ENCODE measurements at places on chromosomes 13 and 19. TPM values are rescaled to one million over a fixed set of nuclear protein-coding genes. Genes with fewer than 3 reads are reported as not detected.

- H3K27me3 ChIP-seq, result peaks cover 14% of the 10 kb centered on the region
- no peak for DNase-seq
- H3K4me1 ChIP-seq, result peaks cover 8% of the 10 kb centered on the region
- no peaks in the 10 kb centered on the region for H3K36me3 ChIP-seq
- no peak overlapping the region for H3K4me3 ChIP-seq
These were observed 3.0 kb downstream of the ATP1A3 start for GRCh38 chr19:41991025-41991424.

Gene WDR62
- total RNA-seq, result 0.78 TPM

Gene TPTE2
- total RNA-seq, result not detected

DNA sequence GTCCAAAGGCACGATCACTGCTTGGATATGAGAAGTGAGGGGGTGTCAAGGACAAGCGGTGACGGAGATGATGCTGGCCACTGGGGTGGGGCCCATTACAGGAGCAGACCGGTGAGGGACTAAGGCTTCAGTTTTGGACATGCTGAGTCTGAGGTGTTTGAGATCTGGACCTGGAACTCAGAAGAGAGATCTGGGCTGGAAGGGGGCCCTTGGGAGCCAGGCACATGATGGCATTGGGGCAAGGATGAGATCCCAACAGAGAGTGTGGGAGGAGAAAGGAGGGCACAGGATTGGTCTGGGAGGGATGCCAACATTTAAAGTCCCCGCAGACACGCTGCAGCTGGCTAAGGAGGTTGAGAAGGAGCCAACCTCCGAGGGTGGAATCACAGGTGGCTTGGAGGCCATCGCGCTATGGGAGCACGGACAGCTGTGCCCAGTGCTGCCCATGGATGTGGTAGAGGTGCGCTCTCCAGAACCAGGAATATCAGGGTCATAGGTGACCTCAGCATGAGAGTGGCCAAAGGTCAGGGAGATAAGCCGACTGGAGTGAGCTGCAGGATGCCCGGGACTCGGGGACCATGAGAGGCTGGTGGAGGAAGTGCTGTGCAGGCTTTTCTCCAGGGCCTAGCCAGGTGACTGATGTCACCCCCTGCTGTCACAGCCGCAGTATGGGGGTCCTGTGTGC lies 21.8 kb downstream of the DHRS12 start:
- DNase-seq, result no peak
- no peaks in the 10 kb centered on the region for H3K36me3 ChIP-seq
- H3K27ac ChIP-seq, result no peak overlapping the region
- peaks cover 10% of the 10 kb centered on the region for H3K4me1 ChIP-seq
- H3K4me3 ChIP-seq, result no peak overlapping the region

GRCh38 chr13:75736173-75736572 lies 100.0 kb downstream of the LMO7 start:
- H3K36me3 ChIP-seq, result no peaks in the 10 kb centered on the region
- no peaks in the 10 kb centered on the region for H3K27me3 ChIP-seq
- DNase-seq, result no peak
- H3K4me3 ChIP-seq, result no peak overlapping the region
- no peak overlapping the region for H3K27ac ChIP-seq
- H3K4me1 ChIP-seq, result no peaks in the 10 kb centered on the region

DNA sequence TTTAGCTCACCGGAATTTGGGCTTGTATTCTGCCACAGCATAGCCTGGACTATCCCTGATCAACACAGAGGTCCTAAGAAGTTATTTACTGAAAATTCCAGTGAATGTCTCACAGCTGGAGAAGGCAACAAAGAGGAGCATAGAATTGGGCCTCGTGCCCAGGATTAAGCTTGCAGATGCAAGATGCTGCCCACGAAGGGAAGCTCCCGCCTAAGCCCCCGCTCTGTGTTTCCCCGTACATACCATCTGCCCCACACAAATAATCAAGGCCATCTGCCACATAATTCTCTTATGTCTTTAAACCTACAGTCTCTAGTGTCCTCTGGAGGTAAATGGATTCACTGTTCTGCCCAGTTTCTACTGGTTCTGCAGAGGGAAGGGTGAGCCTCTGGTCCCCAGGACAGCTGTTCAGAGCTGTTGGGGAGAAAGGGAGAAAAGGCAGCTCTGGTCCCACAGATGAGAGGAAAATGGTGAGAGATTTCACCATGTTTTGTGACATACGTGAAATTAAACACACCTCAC lies 7.4 kb upstream of the TPP2 start:
- H3K27ac ChIP-seq, result no peak overlapping the region
- H3K4me1 ChIP-seq, result peaks cover 7% of the 10 kb centered on the region
- H3K4me3 ChIP-seq, result no peak overlapping the region
- no peaks in the 10 kb centered on the region for H3K27me3 ChIP-seq
- no peaks in the 10 kb centered on the region for H3K36me3 ChIP-seq

Gene SCAMP4
- total RNA-seq, result 69.5 TPM

GRCh38 chr19:50509366-50509765 lies 1.6 kb downstream of the JOSD2 start:
- H3K4me3 ChIP-seq, result no peak overlapping the region
- H3K27ac ChIP-seq, result no peak overlapping the region
- no peaks in the 10 kb centered on the region for H3K36me3 ChIP-seq
- DNase-seq, result no peak

- H3K27ac ChIP-seq, result no peak overlapping the region
- H3K4me3 ChIP-seq, result no peak overlapping the region
- H3K4me1 ChIP-seq, result no peaks in the 10 kb centered on the region
- H3K36me3 ChIP-seq, result no peaks in the 10 kb centered on the region
- DNase-seq, result peak; percentile 34
These were observed 39.0 kb upstream of the WASF3 start for GRCh38 chr13:26518451-26518959.

Gene COG3
- 44.6 TPM for total RNA-seq

Gene BLOC1S3
- 9.1 TPM for total RNA-seq

Gene ZNF121
- 37.3 TPM for total RNA-seq

DNA sequence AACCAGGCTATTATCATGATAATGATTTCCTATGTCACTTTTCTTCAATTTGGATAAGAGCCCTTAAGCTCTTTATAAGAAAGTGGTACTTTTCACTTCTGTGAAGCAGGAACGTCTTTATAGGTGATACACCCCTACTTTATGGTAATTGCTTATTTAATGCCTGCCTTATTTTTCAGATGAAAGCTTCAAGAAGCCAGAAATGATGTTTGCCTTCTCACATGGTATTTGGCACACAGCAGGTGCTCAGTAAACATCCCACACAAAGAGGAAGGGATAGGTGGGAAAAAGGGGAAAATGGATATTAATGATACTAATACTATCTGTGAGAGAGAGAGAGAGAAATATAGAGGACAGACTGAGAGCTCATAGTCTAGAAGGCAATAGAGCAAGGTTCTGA lies 29.0 kb upstream of the WASF3 start:
- H3K4me1 ChIP-seq, result no peaks in the 10 kb centered on the region
- DNase-seq, result no peak
- no peak overlapping the region for H3K27ac ChIP-seq
- H3K4me3 ChIP-seq, result no peak overlapping the region
- H3K36me3 ChIP-seq, result no peaks in the 10 kb centered on the region

Gene PEX11G
- 3.3 TPM for total RNA-seq

DNA sequence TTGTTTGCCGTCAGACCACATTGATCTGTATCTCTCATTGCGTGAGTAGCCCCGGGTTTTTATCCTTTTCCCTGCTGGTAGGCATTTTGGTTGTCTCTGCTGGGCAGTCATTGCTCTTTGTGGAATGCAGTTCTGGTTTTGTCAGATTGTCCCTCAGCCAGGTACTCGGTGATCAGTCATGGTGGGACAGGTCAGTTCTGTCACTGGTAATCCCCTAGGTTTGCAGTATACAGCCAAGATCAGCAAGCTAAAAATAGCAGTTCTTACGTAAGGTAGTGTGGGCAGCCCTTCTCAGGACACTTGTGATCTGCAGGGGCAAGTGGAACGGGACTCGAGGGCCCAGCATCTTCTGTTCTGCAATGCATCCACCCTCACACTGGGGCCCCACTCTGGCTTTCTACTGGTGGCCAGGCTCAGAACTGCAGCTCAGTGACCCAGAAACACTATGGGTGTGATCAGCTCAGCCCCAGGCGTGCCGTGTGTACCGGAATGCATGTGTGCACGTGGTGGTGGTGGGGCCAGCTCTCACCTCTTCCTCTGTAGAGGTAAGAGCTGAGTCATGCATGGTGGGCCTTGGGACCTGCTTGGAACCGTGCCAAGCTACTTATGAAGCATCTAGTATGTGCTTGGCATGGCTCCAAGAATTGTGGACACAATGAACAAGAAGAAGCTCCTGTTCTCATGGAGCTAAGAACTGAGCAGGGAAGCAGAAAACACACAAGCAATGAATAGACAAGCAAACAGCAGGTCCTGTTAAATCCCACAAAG lies 6.3 kb downstream of the PLEKHF1 start:
- H3K4me1 ChIP-seq, result peaks cover 52% of the 10 kb centered on the region
- H3K4me3 ChIP-seq, result no peak overlapping the region
- peak overlapping the region; percentile 44 for H3K27ac ChIP-seq
- peaks cover 17% of the 10 kb centered on the region for H3K36me3 ChIP-seq
- peak; percentile 81 for DNase-seq
- H3K27me3 ChIP-seq, result no peaks in the 10 kb centered on the region

GRCh38 chr19:5202553-5202952 lies 138.1 kb downstream of the PTPRS start:
- H3K36me3 ChIP-seq, result no peaks in the 10 kb centered on the region
- H3K4me3 ChIP-seq, result no peak overlapping the region
- H3K27ac ChIP-seq, result no peak overlapping the region

DNA sequence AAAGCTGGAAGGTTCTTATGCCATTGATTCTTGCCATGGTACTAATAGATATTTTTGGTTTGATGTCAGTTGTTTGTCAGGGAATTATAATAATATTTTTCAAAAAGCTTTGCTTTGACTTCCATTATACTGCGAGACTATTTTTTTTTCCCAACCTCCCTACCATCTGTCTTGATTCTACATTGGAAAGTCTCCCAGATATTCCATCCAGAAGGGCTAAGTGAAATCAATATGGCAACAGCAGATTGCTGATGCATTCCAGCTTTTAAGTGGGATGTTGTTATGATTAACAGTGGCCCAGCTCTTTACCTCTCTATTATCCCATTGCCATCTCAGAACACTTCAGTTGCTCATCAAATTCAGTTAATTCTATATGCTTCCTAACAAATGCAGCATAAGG lies 247.4 kb downstream of the OXGR1 start:
- no peaks in the 10 kb centered on the region for H3K36me3 ChIP-seq
- H3K27me3 ChIP-seq, result no peaks in the 10 kb centered on the region
- H3K4me1 ChIP-seq, result no peaks in the 10 kb centered on the region
- no peak overlapping the region for H3K27ac ChIP-seq
- DNase-seq, result no peak

GRCh38 chr19:495402-496111 lies 729 bp upstream of the MADCAM1 start:
- H3K36me3 ChIP-seq, result no peaks in the 10 kb centered on the region
- DNase-seq, result no peak
- H3K27ac ChIP-seq, result no peak overlapping the region
- no peaks in the 10 kb centered on the region for H3K4me1 ChIP-seq
- H3K27me3 ChIP-seq, result peaks cover 26% of the 10 kb centered on the region

Gene CEACAM8
- not detected for total RNA-seq

DNA sequence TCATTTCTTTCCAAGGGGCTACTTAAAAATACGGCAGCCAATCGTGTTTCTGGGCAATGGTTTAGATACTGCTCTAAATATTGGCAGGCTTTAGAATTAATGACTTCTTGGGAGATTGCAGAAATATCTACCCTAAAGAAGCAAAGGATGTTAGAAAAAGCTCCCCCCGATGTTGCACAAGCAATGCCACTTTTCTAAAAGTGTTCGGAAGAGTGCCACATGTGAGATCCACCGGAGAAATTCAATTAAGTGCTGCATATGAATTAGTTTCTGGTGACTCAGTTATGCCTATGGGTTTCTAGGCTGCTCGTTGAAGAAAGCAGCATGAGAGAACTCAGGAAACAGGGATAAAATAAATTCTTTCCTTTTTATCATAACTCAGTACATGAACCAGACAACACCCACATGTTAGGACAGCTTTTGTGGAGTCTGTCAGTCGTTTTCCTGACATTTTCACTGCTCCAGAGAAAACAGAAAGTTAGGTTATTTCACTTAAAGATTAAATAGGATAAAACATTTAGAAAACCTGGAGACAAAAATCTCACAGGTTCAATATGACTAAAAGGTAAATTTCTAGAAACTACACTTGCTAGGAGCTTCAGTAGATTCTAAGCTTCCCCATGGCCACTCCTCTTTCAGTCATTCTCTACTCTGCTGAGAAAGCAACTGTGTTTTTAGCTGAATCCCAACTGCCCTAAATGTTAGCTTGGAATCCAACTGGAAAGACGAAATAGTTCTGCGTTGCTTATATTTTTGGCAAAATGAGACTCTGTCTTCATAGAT lies 244.7 kb downstream of the DCLK1 start:
- no peaks in the 10 kb centered on the region for H3K36me3 ChIP-seq
- no peak overlapping the region for H3K4me3 ChIP-seq
- no peak overlapping the region for H3K27ac ChIP-seq
- DNase-seq, result no peak
- peaks cover 11% of the 10 kb centered on the region for H3K4me1 ChIP-seq
- no peaks in the 10 kb centered on the region for H3K27me3 ChIP-seq

DNA sequence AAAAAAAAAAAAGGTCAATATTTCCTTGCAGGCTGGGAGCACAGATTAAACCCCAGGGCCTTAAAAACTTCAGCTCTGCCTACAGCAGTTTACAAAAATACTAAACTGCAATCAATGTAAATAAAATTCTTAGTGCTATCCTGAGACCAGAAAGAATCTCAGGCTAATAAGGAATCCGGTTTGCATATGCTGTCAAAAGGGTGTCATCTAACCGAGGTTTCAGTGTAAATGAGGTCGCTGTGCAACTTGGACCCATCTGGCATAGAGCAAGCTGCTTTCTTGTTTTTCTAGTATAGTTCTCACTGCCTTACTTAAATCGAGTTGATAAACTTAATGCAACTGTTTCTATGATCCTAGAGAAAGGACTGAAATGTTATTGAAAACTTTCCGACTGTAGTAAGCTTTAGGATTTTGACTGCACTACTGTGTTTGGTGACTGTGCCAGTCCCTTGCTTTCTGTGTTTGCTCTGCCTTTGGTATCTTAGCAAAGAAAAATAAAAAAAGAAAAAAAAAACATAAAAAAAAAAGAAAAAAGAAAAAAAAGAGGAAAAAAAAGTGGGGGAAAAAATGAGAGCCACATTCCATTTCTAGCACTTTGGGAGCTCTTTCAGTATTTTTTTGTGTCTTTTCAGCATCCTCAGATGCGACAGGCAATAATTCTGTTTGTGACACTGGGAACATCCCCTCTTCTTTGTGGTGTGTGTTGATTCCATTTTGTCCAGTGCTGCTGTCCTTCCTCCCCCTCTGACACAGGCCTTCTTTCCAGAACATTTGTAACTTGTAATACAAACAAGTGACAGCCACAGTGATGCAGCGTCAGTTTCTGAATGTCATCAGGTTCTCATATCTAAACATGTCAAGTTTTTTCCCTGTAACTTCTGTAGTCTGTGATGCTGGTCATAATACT lies 340.5 kb downstream of the ZNF536 start:
- H3K4me3 ChIP-seq, result no peak overlapping the region
- H3K4me1 ChIP-seq, result peaks cover 5% of the 10 kb centered on the region
- no peak for DNase-seq
- no peak overlapping the region for H3K27ac ChIP-seq
- no peaks in the 10 kb centered on the region for H3K27me3 ChIP-seq

All from thyroid gland (tissue), 4 donors.